ENCODE measurements at places on chromosomes 5 and 9.

- no peak for DNase-seq
These were observed 46.1 kb upstream of the CLPTM1L start for GRCh38 chr5:1390861-1391600.

DNA sequence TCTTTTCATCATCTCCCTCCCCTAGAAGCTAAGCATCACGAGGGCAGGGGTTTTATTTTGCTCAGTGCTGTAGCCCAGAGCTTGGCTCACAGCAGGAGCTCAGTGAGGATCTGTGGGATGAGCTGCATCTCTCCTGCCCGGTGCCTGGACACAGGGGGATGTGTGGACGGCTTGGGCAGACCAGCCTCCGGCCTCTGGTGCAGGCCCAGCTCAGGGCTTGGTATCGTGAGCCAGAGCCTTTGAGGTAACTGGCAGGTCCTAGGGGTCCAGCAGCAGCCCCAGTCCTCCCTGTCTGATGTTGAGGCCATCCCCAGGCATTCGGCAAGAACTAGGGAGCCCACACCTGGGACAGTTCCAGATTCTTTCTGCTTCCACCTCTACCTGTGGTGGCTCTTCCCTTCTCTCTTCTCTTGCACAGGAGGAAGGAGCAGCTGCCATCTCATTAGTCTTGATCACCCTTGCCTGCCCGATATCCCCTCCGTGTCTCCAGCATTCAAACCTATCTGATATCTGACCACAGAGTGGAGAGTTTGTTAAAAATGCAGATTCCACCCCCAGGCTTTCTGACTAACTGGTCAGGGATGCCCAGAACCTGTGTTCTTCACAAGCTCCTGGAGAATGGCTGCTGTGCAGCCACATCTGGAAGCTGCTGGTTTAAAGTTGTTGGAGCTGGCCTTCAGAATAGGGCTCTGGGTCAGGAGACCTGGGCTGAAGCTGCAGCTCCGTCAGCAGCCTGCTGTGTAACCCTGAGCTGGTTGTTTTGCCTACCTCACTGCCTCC lies 7.9 kb upstream of the SLC6A7 start:
- no peak for DNase-seq

DNA sequence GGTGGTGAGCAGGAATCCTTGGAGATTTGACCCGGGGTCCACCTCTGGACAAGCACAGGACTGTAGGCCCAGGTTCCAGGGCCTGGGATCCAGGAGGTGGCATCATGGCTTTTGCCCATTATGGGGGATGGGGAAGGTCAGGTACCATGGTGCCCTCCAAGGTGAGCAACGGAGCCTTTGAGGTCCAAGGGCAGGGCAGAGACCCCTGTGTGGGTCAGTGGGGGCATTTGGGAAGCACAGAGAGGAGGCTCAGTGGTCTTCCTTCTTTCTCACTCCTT lies 117.7 kb downstream of the RXRA start:
- no peak for DNase-seq

- DNase-seq = no peak
These were observed 113.0 kb downstream of the BASP1 start for GRCh38 chr5:17330386-17330785.

Measured in NCI-H2029 (cell line).